NCI-H146 (cell line): ENCODE measurements at places on chromosomes 11 and 22.

- no peak for DNase-seq
These were observed 16.1 kb upstream of the OR51M1 start for GRCh38 chr11:5367448-5368074.

- DNase-seq = no peak
These were observed 124.6 kb downstream of the GRIA4 start for GRCh38 chr11:105734426-105734825.

DNA sequence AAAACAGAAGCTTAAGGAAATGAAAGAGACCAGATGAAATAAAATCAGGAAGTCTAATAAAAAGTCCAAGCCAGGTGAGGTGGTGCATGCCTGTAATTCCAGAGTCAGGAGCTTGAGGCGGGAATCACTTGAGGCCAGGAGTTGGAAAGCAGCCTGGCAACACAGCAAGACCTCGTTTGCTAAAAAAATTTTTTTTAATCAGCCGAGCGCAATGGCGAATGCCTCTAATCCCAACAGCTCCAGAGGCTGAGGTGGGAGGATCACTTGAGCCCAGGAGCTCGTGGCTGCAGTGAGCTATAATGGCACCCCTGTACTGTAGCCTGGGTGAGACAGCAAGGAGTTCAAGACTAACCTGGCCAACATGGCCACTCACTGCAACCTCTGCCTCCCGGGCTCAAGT, 8.0 kb downstream of the RAB6A start:
- no peak for DNase-seq

GRCh38 chr11:704781-705645, 1.0 kb upstream of the EPS8L2 start:
- DNase-seq = no peak

GRCh38 chr11:69470301-69470700, 11.2 kb upstream of the LINC01488 start:
- no peak for DNase-seq

DNA sequence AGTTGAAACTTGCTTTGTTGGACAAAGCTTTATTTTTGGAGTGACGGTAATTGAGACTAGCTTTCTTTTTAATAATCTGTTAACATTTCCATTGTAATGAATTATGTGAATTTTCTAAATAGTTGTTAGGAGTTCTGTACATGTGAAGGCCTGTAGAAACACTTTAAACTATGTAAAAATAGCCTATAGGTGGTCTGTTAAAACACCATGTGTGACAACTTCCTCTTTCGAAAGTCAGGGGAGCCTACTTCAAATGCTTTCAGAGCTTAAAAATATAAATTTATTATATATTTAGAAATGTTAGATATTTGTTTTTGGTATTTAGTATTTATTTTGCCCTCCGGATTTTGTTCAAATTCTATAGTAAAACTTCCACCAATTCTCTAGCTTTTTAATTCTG, 28.7 kb downstream of the DDIAS start:
- no peak for DNase-seq

GRCh38 chr11:127039591-127039990, 39.0 kb upstream of the KIRREL3 start:
- no peak for DNase-seq

DNA sequence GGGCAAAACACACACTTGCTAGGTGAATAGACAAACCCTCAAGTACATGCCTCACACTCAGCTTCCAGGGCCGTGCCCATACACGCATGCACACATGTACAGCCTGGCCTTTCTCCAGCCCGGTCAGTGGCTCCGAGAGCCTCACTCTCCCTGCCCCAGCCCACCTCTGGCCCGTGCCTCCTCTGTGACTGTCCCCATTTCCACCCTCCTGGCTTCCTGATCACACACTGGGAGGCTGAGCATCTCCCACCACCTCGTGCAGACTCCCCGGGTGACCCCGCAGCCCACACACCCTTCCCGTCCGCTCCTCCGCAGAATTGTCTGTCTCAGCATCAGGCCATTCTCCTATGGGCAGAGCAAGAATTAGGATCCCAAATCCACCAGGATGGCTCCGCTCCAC, 634.1 kb downstream of the TBC1D22A start:
- no peak for DNase-seq
